ENCODE measurements at places on chromosomes 11 and 22.

- no peak for DNase-seq
Measured at GRCh38 chr11:92776676-92777075, 192.8 kb upstream of the MTNR1B start.

- no peak for DNase-seq
Measured at GRCh38 chr11:19259487-19260345, 19.0 kb upstream of the E2F8 start.

DNA sequence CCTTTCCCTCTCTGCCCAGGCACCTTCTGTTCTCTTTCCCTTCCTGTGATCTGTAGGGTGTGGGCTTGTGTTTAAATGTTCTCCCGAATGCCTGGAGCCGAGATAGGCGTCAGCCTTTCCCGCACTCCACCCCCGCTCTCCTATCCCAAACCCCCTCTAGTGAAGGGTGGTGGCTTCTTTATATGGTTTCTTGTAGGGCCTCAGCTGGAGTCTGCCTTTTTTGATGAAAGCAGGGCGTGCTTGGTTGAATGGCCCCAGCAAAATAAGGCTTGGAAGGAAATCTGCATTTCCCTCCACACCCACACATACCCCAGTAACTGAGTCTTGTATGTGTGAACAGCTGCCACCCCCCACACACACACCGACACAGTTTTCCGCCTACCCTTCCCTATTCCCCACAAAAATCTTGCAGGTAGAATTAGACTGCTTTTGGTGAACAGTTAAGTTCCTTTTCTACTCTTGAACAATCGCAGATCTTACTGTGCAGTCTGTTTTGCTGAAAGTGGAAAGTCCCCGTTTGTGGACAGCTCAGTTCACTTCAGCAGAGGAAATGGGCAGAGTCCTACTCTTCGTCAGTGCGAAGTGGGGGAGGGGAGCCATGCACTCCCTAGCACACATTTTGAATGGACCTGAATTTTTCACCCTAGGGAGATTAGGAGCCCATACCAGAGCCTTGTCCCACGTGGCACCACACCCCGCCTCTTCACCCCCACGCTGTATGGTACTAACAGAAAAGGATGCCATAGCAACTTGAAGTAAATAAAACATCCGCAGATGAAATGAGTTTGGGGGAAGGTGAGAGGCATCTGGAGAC, 25.5 kb upstream of the GRK2 start:
- peak; percentile 73 for DNase-seq

- no peak for DNase-seq
Measured at GRCh38 chr11:17522655-17523054, 21.6 kb downstream of the USH1C start.

DNA sequence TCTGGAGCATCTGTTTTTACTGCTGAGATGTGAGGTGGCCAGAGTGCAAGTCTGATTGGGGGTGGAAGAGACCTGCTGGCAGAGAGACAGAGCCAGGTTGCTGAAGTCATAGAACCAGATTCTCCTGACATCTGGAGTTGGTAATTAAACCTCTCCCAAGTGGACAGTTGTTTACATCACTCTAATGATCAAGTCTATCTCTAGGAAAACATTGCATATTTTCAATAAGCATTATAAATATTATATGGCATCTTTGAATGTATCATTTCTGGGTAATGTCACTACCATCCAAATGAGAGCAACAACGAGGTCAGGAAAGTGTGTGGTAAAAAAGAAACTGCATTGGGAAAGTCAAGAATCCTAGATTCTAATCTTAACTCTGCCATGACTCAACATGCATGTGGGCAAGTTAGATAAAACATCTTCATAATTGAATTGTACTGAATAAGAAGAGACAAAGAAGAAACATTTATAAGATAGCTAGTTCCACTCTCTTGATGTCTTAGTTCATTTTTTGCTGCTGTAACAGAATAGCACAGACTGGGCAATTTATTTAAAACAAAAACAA, 351.2 kb upstream of the API5 start:
- DNase-seq: no peak

DNA sequence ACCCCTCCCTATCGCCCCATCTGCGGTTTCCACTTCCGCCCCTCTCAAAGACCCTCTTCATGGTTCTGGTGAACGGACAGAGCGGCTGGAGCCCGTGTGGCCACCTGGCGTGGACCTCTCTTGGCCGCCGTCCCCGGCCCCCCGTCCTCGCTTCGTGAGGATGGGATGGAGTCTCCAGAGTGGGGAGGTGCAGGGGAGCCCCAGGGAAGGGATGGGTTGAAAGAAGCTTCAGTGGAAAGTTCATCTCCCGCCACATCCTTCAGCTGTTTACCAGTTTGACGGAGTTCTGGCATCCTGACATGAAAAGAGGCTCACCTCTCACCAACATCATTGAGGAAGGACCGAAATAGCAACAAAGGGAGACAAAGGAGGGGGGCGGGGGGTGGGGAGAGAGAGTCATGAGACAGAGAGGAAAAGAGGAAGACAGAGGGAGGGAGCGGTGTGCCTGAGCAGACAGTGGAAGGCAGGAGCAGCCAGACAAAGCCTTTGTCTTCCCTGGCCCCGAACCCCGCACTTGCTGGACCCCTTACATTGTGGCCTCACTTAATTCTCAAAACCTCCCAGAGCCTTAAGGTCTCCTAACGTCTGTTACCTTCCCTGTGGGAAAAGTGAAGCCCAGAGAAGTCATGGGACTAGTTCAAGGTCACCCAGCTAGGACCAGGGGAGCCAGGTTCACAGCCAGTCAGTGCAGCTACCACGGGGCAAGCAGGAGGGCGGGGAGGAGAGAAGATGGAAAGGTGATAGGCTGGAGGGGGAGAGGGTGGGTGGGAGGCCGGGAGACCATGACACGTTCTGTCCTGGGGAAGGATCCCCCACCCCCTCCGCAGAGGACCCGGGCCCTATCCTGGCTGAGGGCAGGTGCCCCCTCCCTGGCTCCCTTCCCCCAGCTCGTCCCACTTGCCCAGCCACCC, 54.9 kb downstream of the CD6 start:
- DNase-seq: peak; percentile 18

DNA sequence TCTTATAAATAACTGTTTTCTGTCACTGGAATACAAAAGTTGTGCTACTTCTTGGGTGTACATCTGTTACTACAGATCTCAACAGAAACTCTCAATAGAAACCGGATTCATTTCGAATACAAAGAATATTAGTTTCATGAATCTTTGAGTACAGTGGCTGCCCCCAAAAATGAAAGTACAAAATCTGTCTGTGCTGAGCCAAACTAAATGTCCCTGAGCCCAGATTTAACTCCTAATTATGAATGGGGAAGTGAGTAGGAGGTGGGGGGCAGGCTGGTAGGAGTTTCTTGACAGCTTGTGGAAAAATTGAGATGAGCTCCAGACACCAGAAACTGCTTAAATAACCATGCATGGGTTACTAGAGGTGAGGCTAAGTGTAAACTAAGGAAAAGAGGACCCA, 41.6 kb downstream of the PITPNB start:
- DNase-seq: no peak

- DNase-seq: no peak
Measured at GRCh38 chr22:46373921-46374662, 38.6 kb downstream of the TRMU start.

DNA sequence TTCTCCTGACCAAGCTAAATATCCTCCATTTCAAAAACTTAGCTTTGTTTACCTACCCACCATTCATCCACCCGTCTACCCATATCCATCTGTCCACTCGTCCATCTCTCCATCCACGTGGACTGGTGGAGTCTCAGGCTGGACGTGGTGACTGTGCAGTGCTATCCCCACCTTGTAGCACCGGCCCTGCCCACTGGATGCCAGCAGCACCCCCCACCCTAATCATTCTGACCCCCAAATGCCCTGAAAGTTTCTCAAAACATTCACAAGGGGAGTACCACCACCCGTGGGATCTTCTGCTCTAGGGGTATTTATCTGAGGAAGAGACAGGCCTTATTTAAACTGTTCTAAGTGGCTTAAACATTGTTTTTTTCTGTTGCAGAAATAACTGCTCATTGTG, 206.4 kb downstream of the TBC1D22A start:
- DNase-seq: no peak

GRCh38 chr11:10864688-10865087, 6.8 kb upstream of the ZBED5 start:
- DNase-seq: no peak

DNA sequence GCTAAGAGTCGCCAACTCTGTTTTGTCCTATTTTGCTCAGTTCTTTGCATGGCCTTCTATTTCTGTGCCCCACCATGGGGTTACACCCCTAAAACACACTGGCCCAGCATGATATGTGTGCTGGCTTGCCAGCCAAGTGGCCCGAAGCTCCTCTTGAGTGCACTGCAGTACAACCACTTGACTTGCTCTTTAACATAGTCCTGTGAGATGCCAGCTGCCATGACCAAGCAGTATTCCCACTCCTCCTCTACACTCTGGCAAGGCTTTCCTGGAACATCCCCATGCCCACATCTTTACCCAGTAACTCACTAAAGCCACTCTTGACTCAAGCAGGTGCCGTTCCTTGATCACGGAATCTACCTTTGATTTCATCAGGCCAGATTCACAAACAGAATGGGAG, 102.9 kb upstream of the GAL start:
- no peak for DNase-seq

GRCh38 chr22:35900483-35901168, 128.0 kb downstream of the RBFOX2 start:
- no peak for DNase-seq

DNA sequence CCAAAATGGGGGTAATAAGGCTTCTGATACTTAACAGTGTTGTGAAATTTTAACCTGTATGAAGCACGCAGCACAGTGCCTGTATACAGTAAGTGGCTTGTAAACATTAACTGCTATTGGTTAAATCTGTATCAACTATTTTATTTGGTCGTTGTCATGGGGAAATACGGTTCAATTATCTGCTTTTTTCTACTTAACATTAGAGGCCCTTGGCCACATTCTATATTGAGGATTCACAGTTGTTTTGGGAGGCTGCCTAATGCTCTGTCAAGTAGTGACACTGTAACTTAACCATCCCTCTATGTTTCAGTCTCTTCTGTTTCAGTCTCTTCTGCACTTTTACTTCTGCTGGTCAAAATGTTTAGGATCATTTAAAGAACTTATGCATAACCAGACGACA, 95.6 kb downstream of the LDLRAD3 start:
- no peak for DNase-seq

GRCh38 chr22:35312198-35313059, 12.7 kb downstream of the TOM1 start:
- DNase-seq: no peak

DNA sequence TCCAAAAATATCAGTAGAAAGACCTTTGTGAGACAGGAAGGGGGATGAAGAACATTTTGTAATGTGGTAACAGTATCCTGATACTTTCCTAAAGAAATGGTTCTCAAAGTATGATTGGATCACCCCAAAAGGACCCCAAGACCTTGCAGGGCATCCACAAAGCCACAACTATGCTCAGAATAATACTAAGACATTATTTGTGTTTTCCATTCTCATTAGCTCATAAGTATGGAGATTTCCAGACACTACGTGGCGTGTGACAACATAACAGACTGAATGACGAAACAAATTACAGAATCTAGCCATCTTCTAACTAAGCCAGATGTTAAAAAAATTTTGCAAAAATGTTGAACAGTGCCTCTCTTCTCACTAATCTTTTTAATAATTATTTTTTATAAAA, 24.9 kb downstream of the CHEK2 start:
- DNase-seq: no peak

GRCh38 chr11:113833151-113833550, 42.2 kb downstream of the USP28 start:
- no peak for DNase-seq

DNA sequence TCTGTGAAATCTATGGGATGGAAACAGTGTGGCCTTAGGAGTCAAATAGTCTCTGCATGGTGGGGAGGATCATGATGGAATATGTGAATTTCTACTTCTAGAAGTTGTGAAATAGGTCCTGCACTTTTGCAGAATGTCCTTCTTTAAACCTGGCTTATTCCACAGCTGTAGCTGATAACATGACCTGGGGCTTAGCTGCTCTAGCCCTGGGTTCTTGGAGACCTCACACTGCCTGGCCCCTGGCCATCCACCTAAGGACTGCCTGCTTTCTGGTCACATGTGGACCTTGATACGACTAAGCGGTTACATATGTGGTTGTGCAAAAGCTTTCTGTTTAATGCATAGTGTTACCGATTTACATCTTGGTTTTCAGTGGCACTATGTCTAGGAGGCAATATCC, 88.2 kb downstream of the SWAP70 start:
- DNase-seq: peak; percentile 34

All from HL-60 (cell line).